NCI-H526 treated with DMSO at 0.1 percent for 48 hours (cell line): ENCODE measurements at places on chromosomes 5 and 9.

GRCh38 chr9:20683351-20684034, 566 bp upstream of the FOCAD start:
- DNase-seq: no peak

DNA sequence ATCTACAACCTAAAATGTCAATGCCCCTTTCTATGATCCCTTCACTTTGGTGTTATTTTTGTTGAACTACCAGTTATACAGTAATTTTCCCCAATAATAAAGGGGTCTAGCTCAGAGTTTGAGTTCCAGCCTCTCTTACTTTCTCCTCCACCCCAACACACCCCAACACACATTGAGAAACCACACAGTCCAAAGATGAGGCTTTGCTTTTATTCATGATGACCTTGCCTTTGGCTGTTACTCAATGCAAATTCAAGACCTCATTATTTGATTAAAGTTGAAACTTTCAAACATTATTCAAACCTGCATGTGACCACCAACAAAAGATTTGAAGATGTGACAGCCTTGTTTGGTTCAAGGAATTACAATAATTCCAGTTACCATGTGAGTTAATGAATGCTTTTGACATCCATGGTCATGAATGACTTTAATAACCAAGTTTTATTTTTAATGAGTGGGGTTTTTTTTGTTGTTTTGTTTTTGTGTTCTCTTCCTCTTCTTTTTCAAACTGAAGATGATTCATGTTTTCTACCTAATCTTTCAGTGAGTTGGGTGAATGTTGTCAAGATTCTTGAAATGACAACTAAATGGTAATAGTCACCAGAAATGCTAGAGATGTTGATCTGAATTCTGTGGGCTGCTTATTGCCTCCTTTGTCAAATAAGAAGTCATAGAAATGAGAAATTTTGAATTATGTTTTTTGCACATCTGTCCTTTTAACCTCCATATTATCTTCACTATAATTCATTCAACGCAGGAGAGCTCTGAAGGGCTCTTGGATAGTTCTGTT, 106.0 kb downstream of the HACD4 start:
- DNase-seq: peak; percentile 43

- no peak for DNase-seq
Observed at GRCh38 chr9:109901201-109901600, 121.2 kb downstream of the PALM2AKAP2 start.

DNA sequence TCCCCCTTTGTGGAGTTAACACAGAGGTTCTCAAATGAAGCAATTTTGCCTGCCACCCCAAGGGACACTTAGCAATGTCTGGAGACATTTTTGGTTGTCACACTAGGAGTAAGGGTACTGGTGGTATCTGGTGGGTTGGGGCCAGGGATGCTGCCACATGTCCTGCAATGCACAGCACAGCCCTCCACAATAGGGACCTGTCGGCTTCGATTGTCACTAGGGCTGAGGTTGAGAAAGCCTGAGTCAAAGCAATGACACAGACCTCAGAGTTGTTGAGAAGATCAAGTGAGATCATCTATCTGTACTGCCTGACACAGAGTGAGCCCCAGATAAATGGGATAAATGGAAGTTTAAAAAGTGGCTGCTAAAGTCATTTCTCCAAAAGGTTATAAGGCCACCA, 249.2 kb upstream of the KLF4 start:
- DNase-seq: no peak
